ENCODE measurements at places on chromosomes 12 and 14.

- no peak for DNase-seq
Measured at GRCh38 chr12:72522411-72522810, 250.2 kb downstream of the TRHDE start.

DNA sequence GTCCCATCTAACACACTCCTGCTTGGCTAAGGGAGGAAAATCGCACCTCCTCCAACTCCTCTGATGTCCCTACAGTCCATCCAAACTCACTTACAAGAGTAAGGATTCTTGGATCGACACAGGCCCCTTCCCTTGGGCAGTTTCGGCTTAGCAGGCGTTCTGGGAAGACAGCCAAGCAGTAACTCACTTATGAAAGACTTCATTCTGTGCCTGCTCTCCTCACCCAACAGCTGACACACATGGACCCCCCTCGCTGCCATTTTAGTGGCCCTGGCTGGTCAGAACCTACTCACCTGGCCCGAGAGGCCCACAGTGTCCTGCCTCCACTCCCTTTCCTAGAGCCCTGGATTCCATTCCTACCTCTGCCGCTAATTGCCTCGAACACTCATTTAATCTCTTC, 52.3 kb upstream of the BCL2L14 start:
- DNase-seq = no peak

- DNase-seq = no peak
Measured at GRCh38 chr14:52901357-52901980, 49.4 kb downstream of the FERMT2 start.

- DNase-seq = no peak
Measured at GRCh38 chr14:91883753-91884152, 16.4 kb upstream of the TC2N start.

- DNase-seq = peak; percentile 67
Measured at GRCh38 chr12:49019443-49020324, 1.1 kb upstream of the PRKAG1 start.

DNA sequence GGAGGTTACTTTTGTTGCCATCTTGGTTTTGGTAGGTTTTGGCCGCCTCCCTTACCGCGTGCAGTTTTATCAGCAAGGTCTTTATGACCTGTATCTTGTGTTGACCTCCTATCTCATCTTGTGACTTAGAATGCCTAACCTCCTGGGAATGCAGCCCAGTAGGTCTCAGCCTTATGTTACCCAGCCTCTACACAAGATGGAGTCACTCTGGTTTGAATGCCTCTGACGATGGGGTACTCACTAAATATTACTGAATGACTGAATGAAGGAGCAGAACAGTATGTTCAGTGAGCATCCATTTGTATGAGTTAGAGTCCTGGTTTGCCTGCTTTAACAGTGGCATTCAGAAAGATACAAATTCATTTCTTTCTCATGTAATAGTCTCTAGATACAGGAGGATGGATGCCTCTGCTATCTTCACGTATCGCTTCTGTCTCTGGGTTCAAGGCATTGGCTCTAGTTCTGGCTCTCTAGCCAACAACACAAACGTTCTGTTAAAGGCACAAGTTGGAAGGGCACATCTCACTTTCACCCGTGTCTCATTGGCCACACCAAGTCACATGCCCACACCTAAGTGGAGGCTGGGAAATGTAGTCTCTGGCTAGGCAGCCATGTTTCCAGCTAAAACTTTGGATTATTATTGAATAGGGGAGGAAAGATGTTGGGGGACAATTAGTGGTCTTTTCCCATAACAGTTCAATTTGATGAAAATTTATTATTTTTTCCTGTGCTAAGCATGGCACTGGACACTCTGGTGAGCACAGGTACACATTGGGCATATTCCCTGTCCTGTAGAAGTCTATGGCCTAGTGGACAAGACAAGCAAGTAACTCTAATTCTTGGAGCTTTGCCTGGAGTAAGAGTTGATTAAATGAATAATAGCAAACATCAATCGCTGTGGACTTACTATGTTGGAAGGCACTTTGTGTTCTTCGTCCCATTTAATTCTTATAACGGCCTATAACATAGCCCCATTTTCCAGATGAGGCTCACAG, 75.2 kb upstream of the RPH3A start:
- DNase-seq = no peak

DNA sequence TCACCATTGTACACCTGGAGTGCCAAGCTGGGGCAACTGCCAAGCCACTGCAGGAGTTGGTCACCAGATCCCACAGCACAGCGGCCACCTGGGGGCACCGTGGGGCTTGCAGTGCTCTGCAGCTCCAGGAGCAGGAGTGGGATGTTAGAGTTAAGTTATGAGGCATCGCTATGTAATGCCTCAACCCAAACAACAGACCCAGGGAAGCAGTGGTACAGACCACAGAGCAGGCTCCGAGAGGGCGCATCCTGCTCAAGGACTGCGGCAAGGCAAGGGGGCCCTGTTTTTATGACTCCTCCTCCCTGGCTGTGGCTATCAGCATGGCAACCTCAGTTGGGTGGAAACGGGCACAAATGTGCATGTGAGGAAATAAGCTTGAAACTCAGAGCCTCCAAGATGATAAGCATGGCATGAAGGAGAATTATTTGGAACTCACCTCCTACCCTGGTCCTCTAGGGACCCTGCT, 63.1 kb downstream of the ARL6IP4 start:
- DNase-seq = peak; percentile 70

DNA sequence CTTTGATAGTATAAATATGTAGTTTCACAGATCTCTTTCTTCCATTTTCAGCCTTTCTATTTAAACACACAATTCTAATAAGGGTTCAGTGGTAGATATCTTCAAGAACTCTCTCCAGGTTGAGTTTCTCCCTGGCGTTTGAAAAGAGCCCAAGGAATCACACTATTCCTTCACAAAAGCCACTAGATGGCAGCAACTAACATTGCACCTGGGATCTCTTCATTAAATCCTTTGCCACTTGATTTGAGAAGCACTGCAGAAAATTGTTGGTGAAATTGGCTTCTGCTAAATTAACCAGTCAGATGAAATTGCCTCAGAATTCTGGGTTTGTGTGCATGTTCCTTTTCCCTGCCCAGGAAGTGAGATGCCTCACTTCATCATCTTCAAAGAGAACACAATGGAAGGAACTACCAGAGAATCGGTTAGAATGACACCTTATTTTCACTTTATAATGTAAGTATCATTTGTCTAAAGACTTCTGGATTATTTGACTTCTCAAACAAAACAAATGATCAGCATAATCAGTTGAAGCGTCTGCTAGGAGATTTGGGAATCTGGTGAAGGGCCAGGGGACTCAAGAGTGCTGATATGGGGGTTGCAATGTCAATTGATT, 6.8 kb downstream of the CCDC198 start:
- no peak for DNase-seq

GRCh38 chr12:85821759-85822158, 14.4 kb downstream of the RASSF9 start:
- DNase-seq = no peak

- DNase-seq = no peak
Measured at GRCh38 chr12:128606538-128606937, 217.2 kb downstream of the SLC15A4 start.

- DNase-seq = peak; percentile 2
Measured at GRCh38 chr12:93094988-93095737, 166.1 kb upstream of the EEA1 start.

DNA sequence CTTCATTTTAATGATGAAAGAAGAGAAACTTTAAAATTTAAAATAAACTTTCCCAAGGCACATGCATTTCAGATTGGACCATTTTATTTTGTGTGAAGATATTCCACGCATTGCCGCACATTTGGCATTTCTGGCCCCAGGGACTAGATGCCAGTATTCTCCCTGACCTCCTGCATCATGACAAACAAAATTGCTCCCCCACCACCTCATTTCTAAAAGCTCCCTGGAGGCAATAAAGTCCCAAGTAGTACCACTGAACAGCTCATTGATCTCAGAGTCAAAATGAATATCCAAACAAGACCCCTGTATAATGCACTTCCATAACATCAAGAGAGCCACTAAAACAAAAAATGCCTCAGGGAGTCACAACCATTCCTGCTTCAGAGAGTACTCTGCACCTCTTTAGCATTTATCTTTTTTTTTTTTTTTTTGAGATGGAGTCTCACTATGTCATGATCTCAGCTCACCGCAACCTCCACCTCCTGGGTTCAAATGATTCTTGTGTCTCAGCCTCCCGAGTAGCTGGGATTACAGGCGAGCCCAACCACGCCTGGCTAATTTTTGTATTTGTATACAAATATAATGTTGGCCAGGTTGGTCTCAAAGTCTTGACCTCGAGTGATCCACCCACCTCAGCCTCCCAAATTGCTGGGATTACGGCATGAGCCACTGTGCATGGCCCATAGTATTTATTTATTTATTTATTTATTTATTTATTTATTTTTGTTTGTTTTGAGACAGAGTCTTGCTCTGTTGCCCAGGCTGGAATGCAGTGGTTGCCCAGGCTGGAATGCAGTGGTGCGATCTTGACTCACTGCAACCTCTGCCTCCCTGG, 48.8 kb upstream of the RASSF3 start:
- DNase-seq = no peak

DNA sequence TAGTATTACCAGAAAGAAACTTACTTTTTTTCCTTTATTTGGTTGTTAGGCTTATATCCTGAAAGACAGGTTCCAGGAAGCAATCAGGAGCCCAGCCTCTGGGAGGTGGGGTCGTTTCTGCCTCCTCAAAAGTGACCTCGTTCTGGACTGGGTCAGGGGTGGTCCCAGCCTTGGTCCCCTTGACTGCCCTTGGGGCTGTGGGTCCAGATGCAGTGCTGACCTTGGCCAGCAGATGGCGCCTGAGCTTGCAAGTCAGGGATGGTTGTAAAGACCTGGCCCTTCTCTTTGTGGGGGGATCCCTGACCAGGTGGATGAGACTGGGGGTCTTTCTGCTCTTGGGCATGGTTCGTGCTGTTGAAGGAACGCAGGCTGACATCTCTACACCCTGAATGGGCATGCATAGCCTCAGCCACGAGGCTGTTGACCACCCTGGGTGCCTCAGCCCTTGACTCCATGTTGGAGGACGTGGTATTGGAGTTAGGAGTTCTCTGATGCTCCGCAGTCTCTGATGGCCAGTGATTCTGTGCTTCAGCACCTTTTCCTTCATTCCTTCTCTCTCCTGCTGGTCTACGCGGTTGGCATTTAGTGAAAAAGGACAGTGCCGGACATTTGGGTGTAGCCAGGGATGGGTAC, 62.4 kb downstream of the ADCK1 start:
- peak; percentile 34 for DNase-seq

- no peak for DNase-seq
Measured at GRCh38 chr14:22699801-22700564, 55.8 kb upstream of the OR6J1 start.

- no peak for DNase-seq
Measured at GRCh38 chr14:94903883-94904282, 134.0 kb upstream of the GSC start.

GRCh38 chr12:76916170-76916540, 37.3 kb upstream of the CSRP2 start:
- DNase-seq = no peak

- no peak for DNase-seq
Measured at GRCh38 chr14:99272899-99273765, 1.1 kb upstream of the BCL11B start.

GRCh38 chr12:67414011-67414715, 145.0 kb downstream of the CAND1 start:
- DNase-seq = no peak

DNA sequence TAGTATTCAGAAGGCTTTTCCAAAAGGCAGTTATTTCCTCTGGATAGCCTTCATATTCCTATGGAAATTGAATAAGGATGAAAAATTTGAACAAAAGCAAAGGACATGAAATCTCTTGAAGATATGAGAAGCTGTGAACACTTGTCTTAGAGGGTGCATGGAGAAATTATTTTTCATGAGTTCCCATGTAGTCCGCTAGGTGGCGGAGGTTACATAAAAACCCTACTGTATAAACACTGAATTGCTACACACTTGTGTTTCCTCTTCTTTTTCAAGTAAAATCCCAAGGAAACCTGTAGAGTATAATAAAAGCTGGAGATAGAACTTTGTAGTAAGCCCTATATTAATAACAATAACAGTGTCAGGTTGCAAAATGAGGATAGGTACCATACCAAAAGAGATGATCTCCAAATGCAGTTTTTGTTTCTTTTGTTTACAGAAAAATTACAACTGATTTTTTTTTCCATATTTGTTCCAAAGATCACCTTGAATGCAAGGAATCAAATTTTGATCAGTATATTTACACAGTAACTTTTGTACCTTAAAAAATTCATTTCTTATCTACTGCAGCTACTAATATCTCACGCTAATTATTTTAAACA, 37.8 kb upstream of the OR4E1 start:
- no peak for DNase-seq

DNA sequence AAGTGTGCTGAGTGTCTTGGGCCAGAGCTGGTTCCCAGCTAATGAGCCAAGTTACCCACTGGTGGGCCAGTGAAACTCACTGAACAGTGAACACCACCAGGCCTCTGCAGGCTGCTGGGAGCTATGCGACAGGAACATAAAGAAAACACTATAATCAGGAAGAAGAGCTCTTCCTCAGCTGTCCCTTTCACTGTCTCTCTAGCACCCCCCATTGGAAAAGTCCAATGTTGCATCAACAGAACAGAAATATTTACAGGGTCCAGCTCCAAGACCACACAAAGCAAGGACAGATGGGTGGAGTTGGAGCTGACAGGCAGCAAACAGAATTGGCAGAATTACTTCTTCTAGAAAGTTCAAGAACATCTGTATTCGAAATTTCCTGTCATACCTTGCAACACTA, 903.6 kb upstream of the TMEM132C start:
- DNase-seq = no peak

DNA sequence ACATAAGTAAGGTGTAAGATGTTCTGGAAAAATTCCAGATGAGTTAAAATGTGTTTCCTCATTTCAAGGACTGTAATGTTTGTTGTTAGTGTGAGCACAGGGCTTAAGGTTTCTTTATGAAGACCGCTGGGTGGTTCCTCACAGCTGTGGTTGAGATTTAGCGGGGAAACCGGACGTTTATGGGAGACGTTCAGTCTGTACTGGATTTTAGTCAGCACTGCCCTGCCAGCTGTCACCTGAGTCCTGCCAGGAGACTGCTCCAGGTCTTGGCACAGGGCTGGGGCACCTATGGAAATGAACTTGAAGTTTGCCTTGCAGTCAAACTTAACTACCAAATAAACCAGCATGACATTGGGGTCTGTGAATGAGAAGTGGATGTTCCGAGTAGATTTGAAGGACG, 555.2 kb downstream of the DIO2 start:
- DNase-seq = no peak

DNA sequence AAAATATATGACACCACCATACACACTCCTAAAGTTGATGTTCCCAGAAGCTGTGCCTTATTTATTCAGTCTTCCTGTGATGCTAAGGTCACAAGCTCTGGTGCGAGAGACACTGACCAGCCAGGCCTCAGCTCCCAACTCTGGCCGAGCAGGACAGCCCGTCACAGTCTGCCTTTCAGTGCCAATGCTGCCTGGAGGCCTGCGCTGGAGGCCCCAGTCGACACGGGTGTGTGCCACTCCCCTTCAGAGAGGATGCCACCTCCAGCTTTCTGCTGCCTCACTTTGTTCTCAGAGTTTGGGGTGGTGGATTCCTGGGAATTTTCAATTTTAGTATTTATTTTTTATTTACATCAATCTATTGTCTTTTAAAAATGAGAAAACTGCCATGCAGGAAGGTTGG, 7.3 kb upstream of the PAPLN start:
- DNase-seq = no peak

- DNase-seq = no peak
Measured at GRCh38 chr14:20560961-20561360, at the start of gene RNASE9. RNASE9 (minus strand) TSS chr14:20561047.

Measured in CD4-positive, alpha-beta T cell treated with Interferon gamma for 1 hour (primary cell).